Neural progenitor cell (in vitro differentiated cells): ENCODE measurements at places on chromosomes 6 and 20.
A peak's percentile ranks its signal among the peaks of the same experiment; 100 is the strongest.

DNA sequence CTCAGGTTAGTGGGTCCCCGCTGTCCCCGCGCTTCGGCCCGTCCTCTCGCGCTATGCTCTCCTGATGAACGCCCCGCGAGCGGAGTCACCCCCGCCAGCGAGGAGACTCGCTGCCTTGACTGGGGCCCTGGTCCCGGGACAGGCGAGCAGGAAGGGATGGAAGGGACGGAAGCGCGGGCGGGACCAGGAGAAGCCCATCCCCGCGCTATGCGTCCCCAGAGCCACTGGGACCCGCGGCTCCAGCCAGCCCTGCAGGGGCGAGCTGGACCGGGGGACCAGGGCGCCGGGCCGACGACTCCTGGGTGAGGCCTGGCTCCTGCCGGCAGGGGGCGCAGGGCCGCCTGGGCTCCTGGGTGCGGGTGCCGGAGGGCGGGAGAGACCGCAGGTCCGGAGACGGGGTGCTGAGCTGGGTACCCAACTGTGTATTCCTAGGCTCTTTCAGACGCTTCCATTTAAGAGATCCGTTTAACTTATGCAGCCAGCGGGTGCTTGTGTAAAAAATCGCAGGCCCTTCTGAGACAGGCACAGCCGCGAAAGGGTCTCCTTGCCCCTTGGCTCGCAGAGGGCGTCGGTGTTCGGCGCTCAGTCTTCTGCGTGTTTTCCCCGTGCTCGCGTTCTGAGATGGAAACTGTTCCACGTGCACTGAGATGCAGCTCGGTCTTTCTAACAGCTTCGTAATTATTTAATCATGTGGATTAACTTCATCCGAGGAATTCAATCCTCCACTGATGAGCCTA is 580 bp upstream of the SYCP2 start:
- DNase-seq: peak; percentile 83

DNA sequence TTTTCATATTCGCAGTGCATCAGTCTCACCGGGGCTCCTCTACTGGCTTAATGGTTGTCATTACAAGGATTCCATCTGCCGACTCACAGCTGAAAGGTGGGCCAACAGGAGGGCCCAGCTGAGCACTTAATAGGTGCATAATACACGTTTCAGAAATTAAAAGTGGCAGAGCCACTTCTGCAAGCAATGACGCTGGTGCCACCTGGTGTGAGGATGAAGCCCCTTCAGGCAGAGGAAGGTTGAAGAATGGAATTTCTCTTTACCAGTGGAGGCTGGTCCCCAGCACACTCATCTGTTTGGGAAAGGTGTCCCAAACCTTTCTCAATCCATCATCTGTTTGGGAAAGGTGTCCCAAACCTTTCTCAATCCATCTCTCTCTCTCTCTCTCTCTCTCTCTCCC is 8.2 kb upstream of the STMND1 start:
- DNase-seq: peak; percentile 56

GRCh38 chr6:115319823-115320222 is 740.9 kb downstream of the FRK start:
- no peak for DNase-seq

GRCh38 chr6:107866606-107867301 is 42.6 kb upstream of the SCML4 start:
- peak; percentile 42 for DNase-seq

DNA sequence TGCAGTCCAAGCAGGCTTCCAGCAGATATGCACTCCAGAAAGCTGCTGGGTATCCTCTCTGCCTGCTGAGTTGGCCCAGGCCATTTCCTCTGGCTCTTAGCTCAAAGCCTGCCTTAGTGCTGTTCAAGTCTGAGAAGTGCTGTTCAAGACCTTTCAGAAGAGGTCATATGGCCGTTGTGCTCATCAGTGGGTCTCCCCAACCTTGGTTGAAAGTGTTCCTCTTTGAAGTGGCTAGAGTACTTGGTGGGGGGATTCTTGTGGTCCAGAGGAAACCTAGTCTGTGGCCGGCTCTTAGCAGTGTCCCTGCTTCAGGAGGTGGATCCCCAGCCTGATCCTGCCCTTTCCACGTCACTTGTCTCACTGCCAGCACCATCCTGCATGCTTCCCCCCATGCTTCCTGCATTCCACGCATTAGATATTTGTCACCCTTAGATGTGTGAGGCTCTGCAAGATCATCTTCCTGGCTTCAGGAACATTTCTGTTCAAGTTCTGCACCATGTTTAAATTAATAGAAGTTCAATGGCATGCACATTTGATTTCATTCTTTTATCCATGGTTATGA is 105.0 kb downstream of the FIG4 start:
- DNase-seq: no peak
